ENCODE measurements at places on chromosomes 12 and 14.

GRCh38 chr12:39401459-39401858 is 41.5 kb downstream of the KIF21A start:
- no peak for DNase-seq

- peak; percentile 58 for DNase-seq
Observed at GRCh38 chr12:116861320-116861719, 19.9 kb downstream of the HRK start.

DNA sequence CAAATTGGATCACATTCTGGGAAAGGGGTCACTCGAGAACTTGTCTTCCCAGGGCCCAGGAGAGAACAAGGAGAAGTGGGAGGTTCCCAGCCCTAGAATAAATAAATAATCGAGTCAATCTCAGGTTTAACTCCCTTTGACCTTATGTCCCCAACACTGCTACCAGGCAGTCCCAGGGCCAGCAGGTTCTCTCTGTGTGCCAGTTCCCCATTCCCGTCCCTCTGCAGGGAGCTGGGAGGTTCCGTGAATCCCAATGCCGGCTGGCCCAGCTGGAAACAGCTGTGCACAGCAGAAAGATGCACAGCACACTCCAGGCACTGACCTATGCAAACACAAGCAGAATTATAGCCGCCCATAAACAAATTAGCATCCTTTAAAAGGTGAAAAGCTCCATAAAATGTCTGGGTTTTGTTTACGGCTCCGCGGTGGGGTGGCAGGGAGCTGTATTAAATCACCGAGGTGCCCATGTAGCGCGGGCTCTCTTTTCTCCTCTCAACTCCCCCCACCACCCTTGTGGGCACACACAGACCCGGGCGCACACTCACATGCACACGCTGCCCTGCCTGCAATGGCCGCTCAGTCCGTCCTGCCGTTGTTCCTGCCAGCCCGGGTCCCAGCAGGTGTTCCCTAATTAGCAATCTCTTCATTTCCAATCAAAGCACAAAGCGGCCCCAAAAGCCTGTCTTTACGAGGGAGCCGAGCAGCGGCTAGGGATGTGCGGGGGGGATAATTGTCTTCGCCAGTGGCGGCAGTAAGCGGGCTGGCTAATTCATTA is 46.6 kb upstream of the ESRRB start:
- peak; percentile 9 for DNase-seq

DNA sequence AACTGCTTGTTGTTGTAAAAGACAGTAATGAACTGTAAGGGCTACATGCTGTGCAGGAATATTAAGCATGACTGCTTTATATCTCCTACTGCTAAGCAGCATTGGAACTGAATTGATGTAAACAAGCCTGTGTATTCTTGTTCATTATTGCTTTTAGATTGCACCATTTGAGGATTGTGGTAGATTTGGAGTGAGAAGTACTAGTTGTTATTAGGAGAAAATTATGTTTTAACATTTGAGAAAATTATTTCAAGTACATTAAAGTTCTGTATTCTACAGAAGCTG is 212.7 kb downstream of the ERC1 start:
- DNase-seq: no peak

DNA sequence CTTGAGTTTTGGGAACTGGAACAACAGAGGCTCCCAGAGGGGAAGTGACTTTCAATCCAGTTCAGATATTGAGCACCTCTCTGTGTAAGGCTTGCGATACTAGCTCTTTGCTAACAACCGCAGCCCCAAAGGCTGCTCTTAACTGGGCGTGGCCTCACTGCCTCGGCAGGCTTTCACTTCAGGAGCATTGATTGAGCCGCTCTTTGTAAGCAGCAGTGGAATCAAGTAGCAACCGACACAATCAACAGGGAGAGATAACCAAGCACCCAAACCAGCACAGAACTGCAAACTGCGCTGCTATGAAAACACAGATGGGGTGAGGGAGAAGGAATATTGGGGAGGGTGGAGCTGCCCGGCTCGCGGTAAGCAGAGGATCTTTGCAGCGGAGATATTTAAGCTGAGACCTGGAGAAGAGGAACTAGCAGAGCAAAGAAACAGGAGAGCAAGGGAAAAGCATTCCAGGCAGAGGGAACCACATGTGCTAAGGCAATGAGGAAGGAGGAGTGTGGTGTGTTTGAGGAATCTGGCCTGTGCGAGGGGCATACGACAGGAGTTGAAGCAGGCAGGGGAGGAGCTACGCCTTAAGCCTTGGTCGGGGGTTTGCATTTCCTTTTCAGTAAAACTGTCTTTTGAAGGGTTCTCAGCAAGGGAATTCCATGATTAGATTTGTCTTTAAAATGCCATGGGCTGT is 17.3 kb upstream of the YY1 start:
- peak; percentile 69 for DNase-seq

GRCh38 chr12:89353188-89353822 is 1.0 kb upstream of the DUSP6 start:
- peak; percentile 67 for DNase-seq

DNA sequence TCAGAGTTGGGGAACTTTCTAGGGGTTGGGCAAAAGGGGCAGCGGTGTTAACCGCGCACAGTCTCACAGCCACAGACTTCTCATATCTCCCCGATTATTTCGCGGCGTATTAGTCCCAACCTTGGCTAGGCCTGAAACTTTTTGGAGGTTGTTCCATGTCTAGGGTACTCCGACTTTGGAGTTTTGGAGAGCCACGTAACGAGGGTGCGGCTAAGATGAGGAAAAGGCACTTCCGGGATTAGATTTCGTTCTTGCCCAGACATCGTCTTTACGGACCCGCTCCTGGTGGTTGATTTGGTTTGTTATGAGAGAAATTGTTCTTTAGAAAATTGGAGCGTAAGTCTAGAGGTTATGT is 513 bp downstream of the CCNK start:
- no peak for DNase-seq

GRCh38 chr12:109621211-109621694 is 47.7 kb downstream of the MVK start:
- no peak for DNase-seq

- DNase-seq: no peak
Observed at GRCh38 chr12:113261847-113262470, 40.7 kb downstream of the TPCN1 start.

DNA sequence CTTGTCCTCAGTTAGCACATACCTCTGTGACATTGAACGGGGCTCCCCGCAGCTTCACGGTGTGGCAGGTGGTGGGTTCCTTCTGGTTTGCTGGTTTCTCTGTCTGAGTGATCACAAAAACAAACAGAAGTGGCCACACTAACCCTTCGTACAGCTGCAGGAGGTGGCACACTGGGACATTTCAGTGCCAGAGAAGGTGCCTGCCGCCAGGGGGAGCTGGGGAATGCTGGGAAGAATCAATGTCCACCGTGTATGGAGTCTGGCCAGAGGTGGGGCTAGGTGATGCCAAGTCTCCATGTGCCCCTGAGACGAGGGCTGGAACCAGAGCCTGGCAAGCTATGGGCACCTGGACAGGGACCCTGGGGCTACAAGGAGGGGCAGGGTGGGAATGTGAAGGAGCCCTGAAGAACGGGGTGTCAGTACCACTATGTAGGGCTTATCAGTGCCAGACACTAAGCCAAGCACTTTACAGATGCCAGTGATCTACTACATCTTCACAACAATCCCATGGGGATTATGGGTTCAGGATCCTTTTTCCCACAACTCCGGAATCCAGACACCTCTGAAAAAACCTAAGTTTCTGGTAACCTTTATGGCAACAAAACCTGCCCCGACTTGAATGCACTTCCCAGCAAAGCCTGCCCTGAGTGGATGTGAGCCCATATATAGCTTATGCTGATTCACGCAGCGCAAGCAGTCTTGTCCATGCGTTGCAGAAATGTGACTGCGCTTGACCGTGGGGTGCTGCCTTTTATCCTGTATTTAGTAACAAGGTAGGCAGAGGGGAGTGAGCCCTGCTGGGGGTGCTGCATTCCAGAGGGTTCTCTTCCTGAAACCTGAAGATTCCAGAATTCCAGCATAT is 10.8 kb downstream of the RBM19 start:
- no peak for DNase-seq

DNA sequence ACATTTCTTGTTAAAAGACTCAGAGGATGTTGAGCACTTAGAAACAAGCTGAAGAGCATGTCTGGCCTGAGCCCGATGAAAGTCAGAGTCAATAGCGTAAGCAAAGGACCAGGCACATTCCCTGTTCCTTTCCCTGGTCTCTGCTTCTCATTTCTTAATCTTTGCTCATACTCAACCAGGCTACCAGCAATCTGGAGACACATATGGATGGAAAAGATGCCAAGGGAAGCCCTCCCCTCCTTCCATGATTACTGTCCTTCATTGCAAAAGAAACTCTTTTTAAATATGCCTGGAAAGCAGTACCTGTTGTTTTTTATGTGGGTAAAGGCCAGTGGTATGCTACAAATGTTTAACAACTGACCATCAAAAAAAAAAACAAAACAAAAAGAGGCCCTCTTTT is 44.2 kb upstream of the PLEKHG7 start:
- DNase-seq: no peak

DNA sequence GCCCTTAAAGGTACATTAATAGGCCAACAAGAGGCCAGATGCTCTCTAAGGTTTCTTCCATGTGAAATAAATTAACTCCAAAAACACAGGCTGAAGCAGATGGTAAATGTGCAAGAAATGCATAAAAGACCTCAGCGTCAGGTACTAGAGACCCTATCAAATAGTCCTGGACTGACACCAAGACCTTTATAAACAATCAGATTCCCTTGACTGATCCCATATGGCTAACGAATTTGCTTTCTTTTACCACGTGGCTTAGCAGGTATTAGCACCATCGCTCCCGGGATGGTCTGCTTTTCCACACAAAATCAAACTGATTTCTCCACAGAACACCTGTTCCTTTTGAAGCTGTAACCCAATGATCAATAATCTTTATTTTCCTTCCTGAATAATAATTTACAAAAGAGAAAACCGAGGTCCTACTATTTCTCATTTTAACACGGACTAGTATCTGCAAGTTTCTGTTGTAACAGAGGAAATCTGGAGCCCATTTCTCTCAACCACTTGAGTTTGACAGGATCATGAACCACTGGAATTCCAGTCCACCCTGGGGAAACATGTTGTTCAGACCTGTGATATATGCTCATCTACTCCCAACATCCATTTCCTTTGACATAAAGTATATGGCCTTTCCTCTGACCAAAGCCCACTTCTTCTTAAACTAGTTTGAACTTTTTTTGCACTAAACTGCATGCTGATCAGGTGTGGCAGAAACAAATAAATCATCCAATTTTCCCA is 48.2 kb upstream of the DAAM1 start:
- no peak for DNase-seq

DNA sequence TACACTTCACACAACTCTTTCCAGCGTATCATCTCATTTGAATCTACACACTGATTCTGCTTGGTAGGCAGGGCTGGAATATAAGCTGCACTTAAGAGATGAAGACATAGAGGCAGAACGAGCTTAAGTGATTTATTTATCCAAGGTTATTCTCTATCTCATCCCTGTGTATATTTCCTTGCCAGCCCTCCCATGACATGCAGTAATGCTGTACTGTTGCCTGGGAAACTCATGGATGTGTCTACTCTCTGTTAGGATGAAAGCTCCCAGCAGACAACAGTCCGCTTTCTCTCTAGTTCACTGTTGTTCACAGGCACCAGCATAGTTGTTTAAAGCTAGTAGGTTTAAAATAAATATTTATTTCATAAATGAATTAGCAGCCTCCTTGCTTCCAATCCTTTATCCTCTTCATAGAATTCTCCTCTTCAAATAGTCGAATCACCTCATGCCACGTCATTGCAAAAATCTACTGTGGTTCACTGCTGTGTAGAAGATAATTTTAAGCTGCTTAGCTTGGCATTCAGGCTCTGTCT is 25.4 kb downstream of the FGF6 start:
- no peak for DNase-seq

DNA sequence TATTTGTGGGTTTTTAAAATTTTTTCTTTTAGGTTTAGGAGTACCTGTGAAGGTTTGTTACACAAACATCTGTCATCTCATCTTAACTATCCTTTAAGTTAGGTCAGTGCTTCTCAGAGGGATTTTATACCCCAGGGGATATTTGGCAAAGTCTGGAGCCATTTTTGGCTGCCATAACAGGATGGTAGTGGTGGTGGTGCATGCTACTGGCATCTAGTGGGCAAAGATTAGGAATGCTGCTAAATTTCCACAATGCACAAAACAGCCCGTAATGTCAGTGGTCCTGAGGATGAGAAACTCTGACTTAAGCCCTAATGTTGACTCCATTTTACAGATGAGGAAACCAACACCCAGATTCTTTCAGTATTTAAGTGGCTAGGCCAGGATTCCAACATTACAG is 85.2 kb upstream of the MYF6 start:
- no peak for DNase-seq
